ENCODE measurements at places on chromosomes 6 and 20.

GRCh38 chr20:46011631-46012482, 3.1 kb downstream of the MMP9 start:
- DNase-seq, result peak; percentile 47

DNA sequence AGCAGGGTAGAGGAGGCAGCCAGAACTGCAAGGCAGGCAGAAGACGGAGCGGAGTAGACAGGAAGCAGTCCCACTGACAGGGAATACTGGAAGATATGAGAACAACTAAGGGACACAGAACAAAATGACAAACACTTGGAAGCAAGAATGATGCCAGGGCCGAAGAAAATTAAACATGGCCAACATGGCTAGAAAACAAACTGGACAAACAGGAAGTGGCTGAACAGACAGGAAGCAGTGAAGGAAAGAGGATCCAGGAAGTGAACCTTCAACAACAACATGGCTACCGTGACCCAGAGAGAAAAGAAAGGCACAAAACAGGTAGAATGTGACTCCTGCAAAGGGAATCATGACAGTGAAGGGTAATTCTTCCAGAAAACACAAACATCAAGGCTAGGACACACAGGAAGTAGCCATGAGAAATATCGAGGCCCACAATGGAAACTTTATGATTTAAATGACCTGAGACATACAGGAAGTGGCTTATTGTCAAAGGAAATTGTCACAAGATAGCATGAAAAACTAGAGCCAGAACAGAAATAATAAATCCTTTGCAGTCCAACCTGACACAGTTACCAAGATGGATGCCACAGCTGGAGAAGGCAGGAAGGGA, 9.1 kb downstream of the COL11A2 start:
- DNase-seq, result no peak

DNA sequence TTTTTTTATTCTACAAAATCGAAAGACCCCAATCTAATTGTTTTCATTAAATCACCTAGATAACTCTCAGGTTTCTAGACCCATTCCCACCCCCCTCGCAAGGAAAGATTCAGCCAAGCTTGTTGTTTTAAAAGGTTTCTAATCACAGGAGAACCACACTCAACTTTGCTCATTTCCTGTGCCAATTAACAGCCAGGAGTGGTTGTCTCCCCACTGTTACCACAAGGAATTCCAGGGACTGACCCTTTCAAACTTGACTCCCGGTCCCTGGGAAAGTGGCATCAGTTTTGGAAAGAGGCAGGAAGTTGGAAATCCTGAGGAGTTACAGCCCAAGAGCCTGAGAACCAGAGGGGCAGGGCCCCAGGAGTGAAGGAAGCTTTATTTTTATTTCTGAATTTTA, 561.3 kb upstream of the JAG1 start:
- no peak for DNase-seq

DNA sequence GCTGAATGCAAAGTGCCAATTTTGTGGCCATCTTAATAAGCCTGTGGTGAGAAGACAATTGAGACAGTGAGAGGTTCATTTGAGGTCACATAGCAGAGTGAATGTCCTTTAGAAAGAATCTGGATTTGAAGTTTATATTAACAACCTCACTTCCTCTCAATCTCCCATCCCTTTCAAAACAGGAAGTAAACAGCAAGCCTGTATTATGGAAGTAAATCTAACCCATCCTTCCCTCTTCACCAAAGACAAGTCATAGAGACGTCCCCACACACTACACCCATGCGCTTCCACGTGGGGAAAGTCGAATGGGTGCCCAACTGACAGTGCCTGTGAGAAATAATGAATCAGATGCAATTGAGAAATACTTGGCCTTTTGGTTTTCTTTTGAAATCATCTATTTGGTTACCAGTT, 28.8 kb upstream of the CCND3 start:
- peak; percentile 51 for DNase-seq

- no peak for DNase-seq
Measured at GRCh38 chr6:169099411-169100202, 154.0 kb downstream of the THBS2 start.

- no peak for DNase-seq
Measured at GRCh38 chr6:43578748-43579147, 2.8 kb downstream of the POLH start.

DNA sequence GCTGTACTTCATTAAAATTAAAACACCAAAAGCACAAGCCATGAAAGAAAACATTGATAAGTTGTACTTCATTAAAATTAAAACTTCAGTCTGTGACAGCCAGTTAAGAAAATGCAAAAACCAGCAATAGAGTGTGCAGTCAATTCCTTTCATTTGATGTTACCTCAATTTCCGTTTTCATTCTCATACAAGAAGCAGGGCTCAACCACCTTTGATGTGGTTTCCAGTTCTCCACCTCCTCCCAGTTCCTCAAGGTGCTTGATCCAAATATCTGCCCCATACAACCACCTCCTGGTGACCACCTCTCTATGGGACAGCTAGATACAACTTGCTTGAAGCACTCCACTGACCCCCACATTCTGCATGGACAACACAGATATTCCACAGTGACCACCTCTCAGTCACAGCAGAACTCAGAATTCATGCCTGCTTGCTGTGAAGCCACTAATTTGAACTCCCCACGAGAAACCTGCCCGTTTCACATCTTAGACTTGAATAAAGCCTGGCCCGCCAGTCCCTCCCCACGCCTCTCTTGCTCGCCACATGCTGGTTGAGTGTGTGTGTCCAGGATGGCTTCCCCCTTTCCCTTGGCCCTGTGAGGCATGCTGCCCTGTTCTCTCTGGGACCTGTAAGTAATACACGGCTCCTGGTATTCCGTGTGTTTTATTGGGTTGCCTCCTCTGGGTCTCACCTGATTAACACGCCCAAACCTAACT, 66.1 kb downstream of the FAM50B start:
- DNase-seq, result peak; percentile 17

DNA sequence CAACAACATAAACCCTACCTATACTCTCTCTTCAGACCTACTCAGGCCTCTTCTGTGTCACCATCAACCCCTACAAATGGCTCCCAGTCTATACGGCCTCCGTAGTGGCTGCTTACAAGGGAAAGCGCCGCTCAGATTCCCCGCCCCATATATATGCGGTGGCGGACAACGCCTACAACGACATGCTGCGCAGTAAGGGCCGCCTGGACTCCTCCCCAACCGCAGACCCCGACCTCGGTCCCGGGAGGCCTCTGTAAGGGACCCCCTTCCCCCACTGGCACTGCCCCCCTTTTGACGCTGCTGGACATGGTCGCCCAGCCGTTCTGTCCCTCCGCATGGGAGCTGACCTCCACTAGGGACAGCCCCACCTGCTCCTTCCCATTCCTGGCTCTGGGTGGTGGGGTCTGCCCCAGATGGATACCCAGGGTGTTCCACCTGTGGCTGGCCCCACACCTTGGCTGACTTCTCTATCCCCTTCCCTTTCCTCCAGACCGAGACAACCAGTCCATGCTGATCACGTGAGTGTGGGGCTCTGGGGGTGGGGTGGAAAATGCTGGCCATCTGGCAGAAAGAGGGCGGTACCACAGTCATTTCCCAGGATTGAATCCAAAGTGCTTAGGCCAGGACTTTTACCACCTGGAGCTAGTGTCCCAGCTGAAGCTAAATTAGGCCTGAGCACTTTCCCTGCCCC, 25.0 kb downstream of the MYH7B start:
- no peak for DNase-seq

DNA sequence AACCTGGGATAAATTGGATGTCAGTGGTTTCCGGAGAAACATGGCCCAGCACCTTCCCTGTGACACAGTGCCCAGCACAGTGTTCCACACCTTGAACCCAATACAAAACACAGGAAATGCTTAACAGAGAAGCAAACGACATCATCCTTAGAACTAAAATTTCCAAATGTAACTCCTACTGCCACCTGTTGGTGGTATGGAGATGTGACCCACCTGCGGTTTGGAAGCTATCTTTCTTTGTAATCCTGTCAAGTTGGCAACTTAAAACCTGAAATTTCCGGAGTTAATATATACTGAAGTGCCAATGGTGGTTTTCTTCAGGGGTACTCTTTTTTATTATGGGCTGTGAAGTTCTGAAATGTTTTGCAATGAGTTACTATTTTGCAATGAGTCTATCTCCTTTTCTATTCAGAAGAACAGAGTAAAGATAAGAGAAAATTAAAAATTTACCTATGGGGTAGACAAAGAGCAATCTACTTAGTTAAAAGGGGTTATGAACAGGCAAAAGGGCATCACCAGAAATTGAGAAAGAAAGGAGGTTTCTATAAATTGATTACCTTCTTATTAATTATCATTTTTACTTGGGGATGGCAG, 658.8 kb downstream of the PTPRT start:
- no peak for DNase-seq

DNA sequence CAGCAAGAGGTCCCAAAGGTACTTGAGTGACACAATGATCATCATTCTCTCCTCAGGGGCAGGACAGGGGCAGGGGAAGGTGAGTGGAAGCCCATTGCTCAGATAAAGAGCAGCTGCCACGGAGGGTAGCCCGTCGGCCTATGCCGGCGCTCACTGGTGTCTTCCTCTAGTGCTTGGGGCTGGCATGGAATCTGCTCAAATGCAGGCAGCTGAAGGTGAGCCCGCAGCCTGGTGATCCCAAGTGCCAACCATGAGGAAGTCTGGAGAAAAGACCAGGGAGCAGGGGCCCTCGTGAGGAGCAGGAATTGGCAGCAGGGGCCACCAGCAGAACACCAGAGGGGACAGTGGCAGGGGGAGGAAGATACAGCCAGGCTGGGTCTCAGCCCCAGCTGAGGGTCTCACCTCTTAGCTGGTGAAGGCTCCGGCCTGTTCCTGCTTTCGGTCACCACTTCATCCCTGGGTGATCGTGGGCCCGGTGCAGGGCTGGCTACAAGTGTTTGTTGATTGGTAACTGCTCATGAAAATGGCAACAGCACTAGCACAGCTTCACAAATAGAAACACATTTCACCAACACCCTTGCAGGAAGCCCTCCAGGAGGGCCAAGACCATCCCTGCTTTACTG, 24.7 kb downstream of the RBCK1 start:
- DNase-seq, result no peak

DNA sequence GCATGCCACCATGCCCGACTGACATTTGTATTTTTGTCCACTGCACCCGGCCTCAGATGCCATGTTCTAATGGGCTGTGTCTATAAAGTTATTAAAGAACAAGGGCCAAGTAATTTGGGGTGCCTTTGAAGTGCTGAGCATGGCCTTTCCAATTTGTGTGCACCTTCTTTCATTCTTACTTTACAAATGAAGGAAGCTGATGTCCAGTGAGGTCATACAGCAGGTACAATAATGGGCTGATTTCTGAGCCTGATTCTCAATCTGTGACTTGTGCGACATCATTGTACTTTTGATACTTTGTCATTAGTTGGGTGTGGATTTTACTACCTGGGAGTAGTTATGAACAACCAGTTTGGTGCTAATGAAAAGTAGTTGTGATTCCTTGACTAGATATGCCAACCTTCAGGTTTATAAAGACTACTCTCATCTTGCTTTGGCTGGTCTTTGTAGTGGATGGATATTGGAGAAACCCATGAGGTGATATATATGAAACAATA, 94.3 kb downstream of the JARID2 start:
- DNase-seq, result no peak

- DNase-seq, result no peak
Measured at GRCh38 chr20:17061715-17062114, 165.1 kb upstream of the PCSK2 start.

DNA sequence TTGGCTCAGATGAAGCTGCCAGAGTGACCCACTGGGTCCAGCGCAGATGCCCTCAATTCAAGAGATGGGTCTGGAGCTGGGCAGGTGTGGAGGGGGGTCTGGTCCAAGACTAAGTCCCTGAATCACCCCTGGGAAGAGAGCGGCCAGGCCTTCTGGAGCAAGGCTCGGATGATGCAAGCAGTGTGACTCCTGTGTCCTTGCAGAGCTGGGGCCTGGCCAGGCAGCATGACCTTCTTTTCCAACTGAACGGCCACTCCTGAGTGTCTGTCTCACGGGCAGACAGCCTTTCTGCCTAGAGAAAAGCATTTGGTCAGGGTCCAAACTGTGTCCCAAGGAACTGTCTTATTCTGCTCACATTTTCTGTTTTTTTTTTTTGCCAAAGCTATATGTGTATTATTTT, 42.6 kb upstream of the FNDC1 start:
- DNase-seq, result no peak

Data from stimulated activated naive CD8-positive, alpha-beta T cell treated with anti-CD3 and anti-CD28 coated beads, Interleukin-15, amount 100 ng/mL, for 72 hours (primary cell).